Ascending aorta (tissue), 2 donors: ENCODE measurements at places on chromosomes 3 and 15.

DNA sequence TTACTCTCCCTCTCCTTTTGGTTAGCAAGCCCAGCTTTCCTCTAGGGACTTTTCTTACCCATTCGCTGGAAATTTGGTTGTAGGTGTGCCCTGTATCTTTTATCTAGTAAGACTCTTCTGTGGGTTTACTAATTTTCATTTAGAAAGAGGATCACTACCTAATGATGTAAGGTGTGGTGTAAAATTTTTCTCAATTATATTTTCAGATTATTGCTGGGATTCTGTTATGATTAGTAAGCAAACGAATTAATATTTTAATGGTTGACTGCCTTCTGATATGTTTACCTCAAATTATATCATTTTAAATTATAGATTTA, 28.5 kb downstream of the PLCL2 start:
- H3K4me1 ChIP-seq = no peaks in the 10 kb centered on the region
- no peaks in the 10 kb centered on the region for H3K36me3 ChIP-seq
- DNase-seq = no peak
- no peak overlapping the region for H3K4me3 ChIP-seq
- H3K27me3 ChIP-seq = no peaks in the 10 kb centered on the region

GRCh38 chr3:13257666-13258065, 162.5 kb downstream of the NUP210 start:
- no peak overlapping the region for H3K27ac ChIP-seq
- DNase-seq = no peak
- no peaks in the 10 kb centered on the region for H3K27me3 ChIP-seq
- no peak overlapping the region for H3K4me3 ChIP-seq

DNA sequence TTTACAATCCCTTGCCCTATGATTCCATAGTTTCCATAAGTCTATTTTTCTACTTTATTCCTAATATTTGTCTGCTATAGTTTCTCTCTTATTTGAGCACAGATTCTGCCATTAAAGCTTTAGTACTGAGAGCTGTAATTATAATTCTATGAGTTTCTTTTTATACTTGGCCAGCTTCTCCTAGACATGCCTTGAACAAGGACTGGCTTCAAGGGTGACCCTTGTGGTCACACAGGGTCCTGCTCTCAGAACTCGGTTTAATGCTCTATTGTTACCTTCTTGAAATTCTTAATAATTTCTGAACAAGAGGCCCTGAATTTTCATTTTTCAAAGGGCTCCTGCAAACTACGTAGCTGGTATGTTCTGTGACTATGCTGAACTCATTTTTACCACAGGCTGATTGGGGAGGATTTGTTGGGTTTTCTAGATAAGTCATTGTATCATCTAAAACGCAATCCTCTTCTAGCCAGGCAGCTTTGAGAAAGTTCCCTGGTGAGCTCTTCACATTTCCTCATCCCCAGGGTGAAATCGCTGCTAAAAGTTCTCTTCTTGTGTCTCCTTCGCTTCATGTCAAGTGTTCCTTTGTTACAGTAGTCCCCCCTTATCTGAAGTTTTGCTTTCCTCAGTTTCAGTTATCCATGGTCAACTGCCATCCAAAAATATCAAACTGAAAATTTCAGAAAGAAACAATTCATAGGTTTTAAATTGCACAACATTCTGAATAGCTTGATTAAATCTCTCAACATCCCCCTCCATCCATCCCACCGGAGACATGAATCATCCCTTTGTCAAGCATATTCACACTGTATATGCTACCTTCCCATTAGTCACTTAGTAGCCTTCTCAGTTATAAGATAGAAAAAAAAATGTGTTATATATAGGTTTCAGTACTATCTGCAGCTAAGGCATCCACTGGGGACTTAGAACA, 12.6 kb upstream of the PLCL2 start:
- H3K4me1 ChIP-seq = no peaks in the 10 kb centered on the region

- no peaks in the 10 kb centered on the region for H3K4me1 ChIP-seq
- H3K27me3 ChIP-seq = no peaks in the 10 kb centered on the region
- no peak for DNase-seq
- no peaks in the 10 kb centered on the region for H3K36me3 ChIP-seq
- H3K4me3 ChIP-seq = no peak overlapping the region
- no peak overlapping the region for H3K27ac ChIP-seq
Observed at GRCh38 chr3:129035360-129036221, 25.0 kb upstream of the GP9 start.

GRCh38 chr3:38163841-38164642, 1.3 kb upstream of the OXSR1 start:
- H3K36me3 ChIP-seq = no peaks in the 10 kb centered on the region
- H3K4me1 ChIP-seq = no peaks in the 10 kb centered on the region
- peak overlapping the region; percentile 97 for H3K4me3 ChIP-seq
- H3K27ac ChIP-seq = peak overlapping the region; percentile 98
- DNase-seq = no peak
- H3K27me3 ChIP-seq = no peaks in the 10 kb centered on the region

- no peaks in the 10 kb centered on the region for H3K27me3 ChIP-seq
- H3K4me1 ChIP-seq = no peaks in the 10 kb centered on the region
- H3K4me3 ChIP-seq = no peak overlapping the region
Observed at GRCh38 chr3:15997274-15997943, 177.1 kb upstream of the GALNT15 start.

DNA sequence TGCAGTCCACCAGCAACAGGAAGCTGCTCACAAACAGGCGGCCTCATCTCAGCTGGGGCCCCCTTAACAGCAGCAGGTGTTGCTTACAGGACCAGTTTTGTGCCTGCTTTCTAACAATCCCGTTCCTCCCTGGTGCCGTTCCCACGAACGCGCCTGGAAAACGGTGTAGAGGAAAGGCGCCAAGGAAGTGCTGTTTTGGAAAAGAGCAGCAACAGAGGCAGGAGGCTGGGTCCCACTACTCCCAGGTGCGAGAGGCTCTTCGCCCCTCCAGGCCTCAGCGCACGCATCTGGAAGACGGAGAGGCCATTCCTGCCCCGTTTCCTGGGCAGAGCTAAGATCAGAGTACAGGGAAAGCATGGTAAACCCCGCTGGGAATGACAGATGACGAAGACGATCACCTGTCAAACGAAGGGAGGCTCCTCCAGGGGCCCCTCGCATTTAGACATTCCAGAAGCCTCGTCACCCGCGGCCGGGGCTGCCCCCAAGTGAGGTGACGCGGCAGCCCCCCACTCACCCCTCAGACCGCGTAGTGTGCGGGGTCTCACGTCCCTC, 603 bp downstream of the SCAPER start:
- no peaks in the 10 kb centered on the region for H3K36me3 ChIP-seq
- DNase-seq = peak; percentile 68
- no peaks in the 10 kb centered on the region for H3K4me1 ChIP-seq
- H3K27me3 ChIP-seq = no peaks in the 10 kb centered on the region
- peak overlapping the region; percentile 94 for H3K27ac ChIP-seq

- H3K27ac ChIP-seq = no peak overlapping the region
- no peaks in the 10 kb centered on the region for H3K27me3 ChIP-seq
- no peaks in the 10 kb centered on the region for H3K36me3 ChIP-seq
- no peak overlapping the region for H3K4me3 ChIP-seq
- no peaks in the 10 kb centered on the region for H3K4me1 ChIP-seq
Observed at GRCh38 chr3:182315313-182315712, 478.0 kb upstream of the ATP11B start.

GRCh38 chr3:186682812-186683211, 17.0 kb downstream of the HRG start:
- no peaks in the 10 kb centered on the region for H3K4me1 ChIP-seq
- no peaks in the 10 kb centered on the region for H3K27me3 ChIP-seq
- H3K4me3 ChIP-seq = no peak overlapping the region
- no peak overlapping the region for H3K27ac ChIP-seq
- DNase-seq = no peak

DNA sequence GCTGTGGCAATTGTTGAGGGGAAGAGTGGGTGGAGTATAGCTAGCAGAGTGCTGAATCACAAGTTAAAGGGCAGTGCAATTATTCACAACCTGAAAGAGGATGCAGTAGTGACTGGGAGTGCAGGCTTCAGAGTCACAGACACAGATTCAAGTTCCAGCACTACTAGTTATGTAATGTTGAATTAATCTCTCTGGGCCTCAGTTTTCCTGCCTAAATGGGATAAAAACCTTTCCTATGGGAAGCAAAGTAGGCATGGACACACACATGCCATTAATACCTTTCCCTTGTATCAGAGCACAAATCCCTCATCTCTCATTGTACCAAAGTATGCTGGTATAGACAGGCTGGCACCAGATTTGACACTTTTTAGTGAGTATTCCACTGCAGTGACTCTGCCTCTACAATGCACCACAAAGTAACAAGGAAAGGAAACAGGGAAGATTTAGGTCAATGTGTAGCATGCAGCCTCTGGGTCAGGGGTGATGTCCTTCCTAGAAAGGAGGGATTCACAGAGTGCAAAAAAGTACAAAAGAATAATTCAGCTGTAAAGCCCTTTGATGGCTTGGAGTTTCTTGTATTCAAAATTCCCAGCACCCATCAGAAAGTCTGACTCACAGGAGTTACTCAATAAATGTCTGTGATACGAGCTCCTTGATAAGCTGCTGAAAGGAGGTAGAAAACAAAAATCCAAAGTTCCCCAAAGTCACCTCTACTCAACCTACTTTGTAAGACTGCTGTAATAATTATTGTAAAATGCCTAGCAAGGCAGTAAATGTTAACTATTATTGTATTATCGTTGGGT, 507.5 kb upstream of the TGFBR2 start:
- H3K36me3 ChIP-seq = no peaks in the 10 kb centered on the region
- DNase-seq = no peak
- H3K4me1 ChIP-seq = no peaks in the 10 kb centered on the region
- no peak overlapping the region for H3K27ac ChIP-seq
- no peaks in the 10 kb centered on the region for H3K27me3 ChIP-seq
